ENCODE measurements at places on chromosomes 2 and 18.

GRCh38 chr2:170500770-170501169, 214.4 kb upstream of the SP5 start:
- DNase-seq, result no peak

- peak; percentile 68 for DNase-seq
These were observed 2.2 kb downstream of the STAMBP start for GRCh38 chr2:73830871-73831401.

- DNase-seq, result no peak
These were observed 61.3 kb downstream of the IL1R2 start for GRCh38 chr2:102053096-102053495.

DNA sequence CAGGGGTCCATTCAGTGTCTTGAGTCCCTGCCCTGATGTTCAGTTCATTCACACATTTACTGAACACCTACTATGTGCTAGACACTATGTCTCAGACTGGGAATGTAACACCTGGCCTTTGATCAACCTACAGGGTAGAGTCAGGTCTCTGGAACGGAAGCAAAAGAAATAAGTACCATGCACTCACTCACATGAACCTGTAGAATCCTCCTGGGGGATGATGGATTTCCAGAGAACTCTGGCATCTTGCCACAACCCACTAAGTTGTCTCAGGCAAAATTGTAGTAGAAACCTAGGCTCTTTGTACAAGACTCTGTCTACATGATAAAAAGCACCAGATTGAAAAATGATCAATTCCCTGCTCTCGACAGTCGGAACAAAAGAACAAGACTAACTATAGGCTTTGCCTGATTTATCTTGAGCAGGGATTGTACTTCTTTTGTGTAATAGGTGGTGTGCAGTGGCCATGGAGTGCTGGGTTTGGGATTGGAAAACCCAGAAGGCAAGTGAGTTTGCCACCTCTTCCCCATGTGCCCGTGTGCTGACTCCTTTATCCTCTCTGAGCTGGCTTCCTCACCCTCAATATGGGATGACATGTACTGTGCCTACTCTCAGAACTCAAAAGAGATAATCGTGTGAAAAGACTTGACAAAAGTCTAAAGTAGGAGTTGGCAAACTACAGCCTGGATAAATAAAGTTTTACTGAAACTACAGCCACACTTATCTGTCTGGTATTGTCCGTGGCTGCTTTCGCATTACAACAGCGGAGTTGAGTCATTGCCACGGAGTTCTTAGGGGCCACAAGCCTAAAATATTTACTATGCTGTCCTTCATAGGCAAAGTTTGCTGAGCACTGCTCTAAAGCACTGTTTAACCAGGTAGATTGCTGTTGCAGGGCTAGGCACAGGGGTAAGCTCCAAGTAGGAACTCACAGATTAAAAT, 4.4 kb downstream of the CAPN14 start:
- DNase-seq, result peak; percentile 13

- DNase-seq, result no peak
These were observed 181.0 kb upstream of the ETAA1 start for GRCh38 chr2:67216103-67216502.

DNA sequence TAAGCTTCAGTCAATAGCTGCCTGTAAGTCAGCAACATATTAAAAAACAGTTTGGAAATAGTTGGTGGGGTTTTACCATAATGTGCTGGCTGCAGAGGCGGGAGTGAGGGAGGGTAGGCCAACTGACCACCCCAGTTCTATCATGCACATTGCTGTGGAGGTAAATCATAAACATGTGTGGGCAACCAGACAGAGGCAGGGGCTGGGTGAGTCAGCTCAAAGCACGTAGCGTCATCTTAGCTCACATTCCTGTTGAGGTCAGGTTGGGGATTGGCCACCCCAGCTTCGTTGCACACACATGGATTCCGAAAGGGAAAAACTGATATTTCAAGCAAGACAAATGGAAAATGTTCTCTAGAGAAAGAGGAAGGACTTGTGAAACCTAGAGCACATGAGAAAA, 19.5 kb downstream of the GPR45 start:
- peak; percentile 92 for DNase-seq

GRCh38 chr2:29816651-29817050, 104.7 kb downstream of the ALK start:
- no peak for DNase-seq

GRCh38 chr2:127811397-127812321, 688 bp upstream of the WDR33 start:
- DNase-seq, result no peak

- DNase-seq, result peak; percentile 79
These were observed 162.3 kb upstream of the REV1 start for GRCh38 chr2:99651930-99652670.

- peak; percentile 51 for DNase-seq
These were observed 360.6 kb upstream of the SLC14A2 start for GRCh38 chr18:45254709-45255082.

DNA sequence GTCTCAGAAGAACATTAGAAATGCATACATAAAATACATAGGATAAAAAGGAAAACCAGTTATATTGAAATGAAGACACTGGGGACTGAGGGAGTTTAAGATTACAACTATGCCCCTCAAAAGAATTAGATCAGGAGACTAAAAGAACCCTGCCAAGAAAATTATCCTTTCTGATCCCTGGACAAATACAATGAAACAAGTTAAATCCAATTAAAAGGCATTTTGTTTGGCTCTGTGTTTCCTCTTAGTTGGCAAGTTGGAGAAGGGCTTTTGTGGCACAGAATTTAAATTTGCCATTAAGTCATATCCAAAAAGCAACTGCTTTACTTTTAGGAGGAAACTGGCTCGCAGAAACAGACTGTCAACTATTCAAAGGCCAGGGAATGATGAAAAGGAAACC, 99.1 kb upstream of the CD302 start:
- DNase-seq, result no peak

DNA sequence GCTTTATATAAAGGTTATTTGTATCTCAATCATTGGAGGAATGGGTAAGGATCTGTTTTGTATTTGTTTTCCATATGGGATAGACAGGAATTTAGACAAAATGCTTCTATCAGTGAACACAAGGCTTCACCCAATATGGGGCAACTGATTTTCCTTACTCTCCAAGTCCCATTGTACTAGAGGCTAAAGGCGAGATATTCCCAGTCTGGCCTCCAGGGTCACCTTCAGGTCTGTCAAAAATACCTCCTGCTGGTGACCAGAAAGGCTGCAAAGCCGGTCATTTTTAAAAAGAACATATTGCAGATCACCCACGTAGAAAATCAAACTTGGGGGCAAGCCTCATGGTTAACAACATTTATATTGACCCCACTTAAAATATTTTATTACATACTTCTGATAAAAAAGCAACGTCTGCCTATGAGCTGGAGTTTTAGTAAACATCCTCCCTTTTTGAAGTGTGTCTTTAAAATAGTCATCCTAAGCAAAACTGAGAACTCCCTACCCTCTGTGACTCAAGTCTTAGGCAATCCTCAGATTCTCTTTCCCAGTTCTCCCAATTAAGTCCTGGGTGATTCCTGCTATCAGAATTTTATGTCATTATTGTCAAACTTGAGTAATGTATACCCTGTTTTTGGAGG, 276.6 kb downstream of the MREG start:
- peak; percentile 66 for DNase-seq

DNA sequence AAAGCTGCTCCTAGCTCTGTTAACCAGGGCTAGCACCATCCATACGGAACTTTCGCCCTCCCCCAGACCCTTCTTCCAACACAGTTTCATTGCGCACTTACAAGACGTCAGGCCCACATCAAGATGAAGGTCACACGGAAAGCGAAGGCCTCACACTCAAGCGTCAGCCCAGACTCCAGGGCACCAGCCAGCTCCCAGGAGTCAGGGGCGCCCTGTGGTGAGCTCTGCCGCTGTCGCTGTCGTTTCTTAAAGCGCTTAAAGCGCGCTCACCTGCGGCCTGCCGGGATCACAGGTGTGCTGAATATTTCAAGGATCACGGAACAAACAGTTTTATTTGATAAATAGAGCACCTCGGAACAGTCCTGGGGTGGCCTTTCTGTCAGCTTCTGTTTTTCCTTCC, 163.1 kb downstream of the CDH20 start:
- DNase-seq, result no peak

GRCh38 chr2:165706960-165707487, 87.0 kb downstream of the GALNT3 start:
- no peak for DNase-seq

GRCh38 chr2:102660574-102660973, 41.2 kb downstream of the SLC9A2 start:
- DNase-seq, result no peak

GRCh38 chr2:44927985-44928482, 13.5 kb upstream of the SIX3 start:
- no peak for DNase-seq

DNA sequence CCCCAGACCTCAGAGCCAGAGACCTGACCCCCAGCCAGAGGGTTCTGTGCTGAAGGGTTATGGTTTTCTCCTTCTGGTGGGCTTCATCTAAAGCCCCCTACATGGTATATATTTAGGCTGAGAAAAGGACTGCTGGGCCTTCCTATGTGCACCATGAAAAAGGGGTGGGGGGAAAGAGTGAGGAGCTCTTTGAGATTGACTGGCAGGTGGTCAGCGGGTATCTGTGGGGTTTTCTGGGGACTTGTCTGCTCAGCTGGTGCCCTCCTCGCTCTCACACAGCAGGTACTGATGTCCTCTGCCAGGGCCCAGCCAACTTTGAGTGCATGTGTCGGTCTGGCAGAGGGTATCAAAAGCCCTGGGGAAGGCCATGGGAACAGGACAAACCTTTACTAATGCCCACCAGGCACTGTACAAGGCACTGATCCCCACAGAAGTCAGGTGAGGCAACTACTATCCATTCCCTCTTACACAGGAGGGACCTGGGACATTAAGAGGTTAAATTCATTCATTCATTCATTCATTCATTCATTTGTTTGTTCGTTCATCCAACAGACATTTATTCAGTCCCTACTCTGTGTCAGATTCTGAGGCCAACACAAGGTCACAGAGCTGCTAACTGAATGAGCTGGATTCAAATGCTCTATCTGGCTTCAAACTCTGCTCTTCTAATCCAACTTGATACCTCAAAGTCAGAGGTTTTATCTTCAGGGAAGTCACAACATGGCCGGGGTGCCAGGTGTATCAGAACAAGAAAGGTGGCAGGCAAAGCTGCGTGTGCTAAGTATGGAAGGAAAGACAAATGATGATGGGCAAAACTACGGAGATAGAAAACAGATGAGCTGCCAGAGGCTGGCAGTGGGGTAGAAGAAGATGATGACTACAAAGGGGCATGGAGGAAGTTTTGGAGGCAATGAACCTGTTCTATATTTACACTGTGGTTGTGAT, 44.6 kb downstream of the REEP1 start:
- no peak for DNase-seq

DNA sequence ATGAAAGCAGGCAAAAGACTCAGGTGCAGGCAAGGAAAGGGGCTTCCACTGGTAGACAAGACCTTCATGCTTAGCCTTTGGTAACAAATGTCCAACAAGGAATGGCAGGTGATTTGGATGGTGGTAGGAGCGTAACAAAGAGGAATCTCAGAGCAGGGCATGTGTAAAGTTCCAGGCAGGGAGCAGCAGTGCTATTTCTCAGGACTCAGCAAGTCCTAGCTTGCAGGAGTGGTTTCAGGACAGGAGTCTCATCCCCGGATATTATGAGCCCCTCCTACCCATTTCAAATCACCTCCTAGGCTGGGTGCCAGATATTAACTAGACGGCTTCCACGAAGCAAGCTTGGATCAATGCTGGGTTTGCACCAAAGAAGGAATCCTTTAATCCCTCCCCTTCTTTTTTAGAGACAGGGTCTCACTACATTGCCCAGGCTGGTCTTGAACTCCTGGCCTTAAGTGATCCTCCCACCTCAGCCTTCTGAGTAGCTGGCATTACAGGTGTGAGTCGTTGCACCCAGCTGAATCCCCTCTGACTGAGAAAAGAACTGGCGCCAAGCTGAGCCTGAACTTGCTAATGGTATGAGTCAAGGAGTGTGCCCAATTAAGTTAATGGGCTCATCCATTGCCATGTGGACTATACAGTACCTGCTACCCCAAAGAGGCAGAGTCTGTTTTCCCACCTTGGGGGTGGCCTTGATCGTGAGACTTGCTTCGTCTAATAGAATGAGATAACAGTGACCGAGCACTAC, 190.3 kb downstream of the ARL4C start:
- DNase-seq, result no peak

DNA sequence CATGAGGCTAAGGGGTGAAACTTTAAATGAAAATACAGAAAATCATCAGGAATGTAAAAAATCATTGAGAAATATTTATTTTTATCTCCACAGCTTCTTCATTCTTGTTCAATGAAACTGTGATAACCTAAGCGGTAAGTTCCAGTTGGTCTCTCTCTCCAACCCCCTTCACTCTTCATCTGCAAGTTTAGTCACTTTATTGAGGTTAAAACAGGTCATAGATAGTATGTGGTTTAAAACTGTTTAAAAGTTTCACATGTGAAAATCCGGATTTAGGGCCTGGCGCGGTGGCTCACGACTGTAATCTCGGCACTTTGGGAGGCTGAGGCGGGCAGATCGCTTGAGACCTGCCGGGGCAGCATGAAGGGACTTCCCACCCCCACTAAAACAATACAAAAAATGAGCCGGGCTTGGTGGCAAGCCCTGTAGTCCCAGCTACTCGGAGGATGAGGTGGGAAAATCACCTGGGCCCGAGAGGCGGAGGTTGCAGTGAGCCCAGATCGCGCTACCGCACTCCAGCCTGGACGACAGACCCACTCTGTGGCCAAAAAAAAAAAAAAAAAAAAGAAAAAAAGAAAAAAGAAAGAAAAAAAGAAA, 1.6 kb upstream of the PHLPP1 start:
- DNase-seq, result peak; percentile 7

Measured in fibroblast of skin of scalp (primary cell).